ENCODE measurements at places on chromosomes 5 and 9.

- no peak for DNase-seq
These were observed 14.0 kb downstream of the SEC61B start for GRCh38 chr9:99235926-99236634.

- DNase-seq = no peak
These were observed 72.2 kb downstream of the SHB start for GRCh38 chr9:37996819-37997217.

DNA sequence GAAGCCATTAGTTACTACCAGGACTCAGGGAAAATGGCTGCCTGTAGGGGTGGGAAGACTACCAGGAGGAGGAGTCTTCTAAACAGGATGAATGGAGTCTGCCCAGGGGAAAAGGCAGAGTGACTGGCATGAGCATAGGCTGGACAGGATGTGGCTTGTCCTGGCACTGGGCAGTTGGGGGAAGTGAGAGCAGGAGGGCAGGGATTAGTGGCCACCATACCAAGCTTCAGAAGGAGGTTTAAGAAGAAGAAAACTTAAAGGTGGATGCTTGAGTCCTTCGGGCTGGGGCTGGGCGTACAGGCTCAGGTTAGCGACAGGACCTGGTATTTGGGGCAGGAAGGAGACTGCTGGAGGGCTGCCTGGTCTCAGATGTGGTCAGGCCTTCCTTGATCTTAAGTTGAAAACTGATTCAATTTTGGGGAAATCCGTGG, 5.0 kb upstream of the NSD1 start:
- no peak for DNase-seq

- DNase-seq = no peak
These were observed 262.3 kb downstream of the TAF11L14 start for GRCh38 chr5:17896605-17897004.

DNA sequence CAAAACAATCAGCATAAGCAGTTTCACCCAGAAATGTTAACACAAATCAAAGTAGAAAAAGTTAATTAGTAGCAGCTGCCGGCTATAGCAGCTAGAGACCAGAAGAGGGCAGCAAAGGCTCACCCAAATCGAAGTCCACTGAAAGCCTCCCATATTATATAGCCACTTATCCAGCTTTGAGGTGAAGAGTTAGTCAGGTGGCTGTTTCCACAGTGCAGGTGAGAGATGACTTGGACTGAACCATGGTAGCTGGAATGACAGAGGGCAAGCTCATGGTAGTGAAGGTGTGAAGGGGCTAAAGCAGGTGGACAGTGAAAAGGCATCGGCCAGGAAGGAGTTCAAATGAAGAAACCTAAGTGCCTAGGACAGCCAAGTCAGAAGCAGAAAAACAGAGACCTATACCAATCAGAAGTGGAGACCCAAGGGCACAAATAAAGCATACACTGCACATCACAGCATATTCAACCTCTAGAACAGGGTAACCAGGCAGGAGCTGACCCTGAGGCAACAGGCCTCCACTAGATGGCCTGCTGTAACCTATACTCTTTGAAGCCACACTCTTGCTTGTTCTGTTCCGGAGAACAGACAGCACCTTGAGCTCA, 7.2 kb upstream of the RNF38 start:
- peak; percentile 51 for DNase-seq

All from activated naive CD4-positive, alpha-beta T cell treated with anti-CD3 and anti-CD28 coated beads, Interleukin-2, amount 50 U/mL, for 16 hours (primary cell).